ENCODE measurements at places on chromosomes 11 and 22. TPM values are rescaled to one million over a fixed set of nuclear protein-coding genes. Genes with fewer than 3 reads are reported as not detected.

GRCh38 chr11:61791737-61792309 lies 576 bp downstream of the TMEM258 start:
- H3K4me1 ChIP-seq: peaks cover 18% of the 10 kb centered on the region
- peaks cover 39% of the 10 kb centered on the region for H3K36me3 ChIP-seq
- no peak for DNase-seq
- H3K27me3 ChIP-seq: no peaks in the 10 kb centered on the region
- peak overlapping the region; percentile 85 for H3K4me3 ChIP-seq
- H3K27ac ChIP-seq: peak overlapping the region; percentile 99

The CCDC116 gene
- total RNA-seq: 0.69 TPM

DNA sequence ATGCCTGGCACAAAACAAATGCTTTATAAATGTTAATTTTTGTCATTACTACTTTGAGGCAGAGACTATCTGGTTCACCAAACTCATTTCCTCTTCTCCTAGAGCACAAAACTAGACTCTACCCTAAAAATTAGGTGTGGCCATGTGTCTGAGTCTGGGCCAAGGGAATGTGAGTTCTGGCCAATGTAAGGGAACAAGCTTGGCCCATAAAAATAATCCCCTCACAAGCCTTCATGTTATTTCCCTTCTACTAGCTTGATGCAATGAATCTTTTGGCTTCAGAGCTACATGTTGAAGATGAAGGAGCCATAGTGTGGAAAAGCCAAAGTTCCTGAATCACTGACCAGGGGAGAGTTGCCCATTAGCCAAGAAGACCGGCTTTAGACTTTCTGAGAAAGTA lies 406.5 kb upstream of the CCDC90B start:
- H3K4me3 ChIP-seq: no peak overlapping the region
- H3K27ac ChIP-seq: no peak overlapping the region
- DNase-seq: no peak

- H3K27ac ChIP-seq: no peak overlapping the region
- H3K27me3 ChIP-seq: peaks cover 24% of the 10 kb centered on the region
- no peak overlapping the region for H3K4me3 ChIP-seq
- peak; percentile 51 for DNase-seq
- no peaks in the 10 kb centered on the region for H3K36me3 ChIP-seq
- H3K4me1 ChIP-seq: no peaks in the 10 kb centered on the region
Observed at GRCh38 chr11:134509381-134510232, 97.6 kb upstream of the B3GAT1 start.

The E2F8 gene
- 0.38 TPM for total RNA-seq

GRCh38 chr11:80365076-80365725 lies 924.4 kb upstream of the TENM4 start:
- no peak for DNase-seq
- H3K27me3 ChIP-seq: no peaks in the 10 kb centered on the region
- no peaks in the 10 kb centered on the region for H3K4me1 ChIP-seq
- no peaks in the 10 kb centered on the region for H3K36me3 ChIP-seq

- no peak overlapping the region for H3K27ac ChIP-seq
- no peaks in the 10 kb centered on the region for H3K36me3 ChIP-seq
- no peaks in the 10 kb centered on the region for H3K27me3 ChIP-seq
Observed at GRCh38 chr22:39207141-39208012, 37.4 kb downstream of the PDGFB start.

The NEFH gene
- total RNA-seq: 0.46 TPM
